ENCODE measurements at places on chromosomes 7 and 10.

- no peak for DNase-seq
Measured at GRCh38 chr7:104553074-104553473, 224.7 kb downstream of the LHFPL3 start.

GRCh38 chr7:2984091-2984490 is 59.6 kb downstream of the CARD11 start:
- DNase-seq, result no peak

- DNase-seq, result no peak
Measured at GRCh38 chr7:154592388-154592787, 410.5 kb downstream of the PAXIP1 start.

GRCh38 chr10:117653170-117653515 is 110.6 kb downstream of the EMX2 start:
- DNase-seq, result peak; percentile 88

DNA sequence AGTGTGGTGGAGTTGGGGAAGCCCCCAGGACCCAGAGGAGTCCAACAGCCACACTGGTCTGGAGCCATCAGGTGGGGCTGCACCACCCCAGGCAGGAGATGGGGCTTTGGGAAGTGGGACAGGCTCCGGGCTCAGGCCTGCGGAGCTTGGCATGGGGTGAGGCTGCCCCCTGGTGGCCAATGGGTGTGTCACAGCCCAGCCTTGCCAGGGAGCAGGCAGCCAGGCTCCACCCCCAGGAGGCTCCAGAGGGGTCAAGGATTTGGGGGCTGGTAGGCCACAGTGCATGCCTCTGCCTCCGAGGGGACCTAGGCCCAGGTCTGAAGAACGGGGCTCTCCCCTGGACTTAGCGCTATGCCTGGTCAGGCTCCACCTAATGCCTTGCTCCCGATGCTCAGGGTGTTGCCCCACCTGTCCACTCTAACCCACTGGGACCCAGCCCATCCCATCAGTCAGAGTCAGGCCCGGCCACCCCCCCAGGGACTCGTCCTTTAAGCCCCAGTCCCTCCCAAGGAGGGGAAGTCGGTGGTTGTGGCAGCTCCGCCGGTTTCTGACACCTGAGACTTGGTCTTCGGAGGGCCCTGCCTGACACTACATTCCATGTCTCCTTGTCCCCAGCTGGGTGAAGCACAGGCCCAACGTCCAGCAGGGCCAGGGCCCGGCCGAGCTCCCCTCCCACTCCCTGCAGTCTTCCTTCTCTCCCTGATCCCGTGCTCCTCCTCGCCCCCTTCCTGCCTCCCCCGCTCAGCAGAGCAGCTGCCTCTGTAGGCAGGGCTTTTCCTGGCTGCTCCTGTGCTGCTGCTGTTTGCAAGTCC is 11.3 kb upstream of the SAMD8 start:
- DNase-seq, result peak; percentile 32

DNA sequence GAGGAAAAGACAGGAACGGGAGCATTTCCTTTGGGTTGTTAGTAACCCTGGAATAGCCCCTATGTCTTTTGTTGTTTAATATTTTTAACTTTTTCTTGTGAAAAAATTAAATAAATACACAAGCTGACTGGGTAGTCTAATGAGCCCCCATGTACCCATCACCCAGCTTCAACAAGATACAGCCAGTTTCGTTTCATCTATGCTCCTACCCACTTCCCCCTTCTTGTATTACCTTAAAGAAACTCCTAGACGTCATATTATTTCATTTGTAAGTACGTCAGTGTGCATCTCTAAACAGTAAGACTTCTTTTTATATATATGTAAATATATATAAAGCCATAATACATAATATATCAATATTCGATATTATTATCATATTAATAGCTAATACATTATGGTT is 42.8 kb upstream of the NUB1 start:
- no peak for DNase-seq

DNA sequence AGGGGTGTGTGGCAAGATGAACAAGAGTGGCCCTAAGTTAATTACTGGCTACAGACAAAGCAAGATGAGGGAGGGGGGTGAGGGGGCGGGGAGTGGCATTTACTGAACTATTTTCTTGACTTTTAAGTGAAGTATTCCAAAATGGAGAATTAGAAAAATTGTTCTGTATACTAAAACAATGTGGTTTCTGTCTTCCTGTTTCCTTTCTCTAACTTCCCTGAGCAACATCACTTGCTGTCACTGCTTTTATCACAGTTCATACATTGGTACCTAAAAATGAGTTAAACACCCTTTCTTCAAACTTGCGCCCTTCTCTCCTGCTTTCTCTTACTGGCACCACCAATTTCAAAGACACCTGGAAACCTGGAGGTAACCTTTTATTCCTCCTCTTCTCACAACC is 21.6 kb downstream of the PDZD8 start:
- no peak for DNase-seq

DNA sequence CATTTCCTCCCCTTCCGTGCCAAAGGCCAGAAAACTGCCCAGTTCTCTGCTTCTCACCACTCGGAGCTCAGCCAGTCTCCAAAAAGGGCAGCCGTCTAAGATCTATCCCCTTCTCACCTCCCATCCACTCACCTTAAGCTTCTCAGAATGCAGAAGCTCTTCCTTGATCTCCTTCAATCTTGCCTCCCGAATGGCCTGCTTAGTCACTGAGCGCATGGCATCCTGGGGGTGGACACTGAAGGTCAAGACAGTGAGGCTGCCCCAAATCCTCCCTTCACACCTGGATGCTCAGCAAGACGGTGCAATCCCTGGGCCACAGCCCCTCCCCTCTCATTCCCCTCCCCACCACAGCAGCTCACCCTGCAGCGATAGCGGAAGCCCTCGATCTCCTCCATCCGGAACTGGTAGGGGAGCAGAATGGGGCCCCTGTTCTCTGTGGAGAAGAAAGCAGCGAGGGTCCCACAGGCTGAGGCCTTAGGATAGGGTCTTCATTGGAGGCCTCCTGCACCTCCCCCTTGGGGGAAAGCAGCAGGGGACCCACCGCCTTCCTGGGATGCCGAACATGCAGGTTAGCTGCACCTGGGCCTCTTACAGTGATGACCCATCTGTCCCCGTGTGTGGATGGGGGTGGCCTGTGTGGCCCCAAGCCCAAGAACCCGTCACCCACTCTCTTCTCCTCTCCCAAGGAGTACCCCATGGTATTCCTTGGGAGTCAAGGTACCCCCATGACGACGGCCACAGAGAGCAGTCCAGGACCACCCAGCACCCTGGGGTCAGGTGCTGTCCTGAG is 4.7 kb downstream of the DDX56 start:
- DNase-seq, result no peak

DNA sequence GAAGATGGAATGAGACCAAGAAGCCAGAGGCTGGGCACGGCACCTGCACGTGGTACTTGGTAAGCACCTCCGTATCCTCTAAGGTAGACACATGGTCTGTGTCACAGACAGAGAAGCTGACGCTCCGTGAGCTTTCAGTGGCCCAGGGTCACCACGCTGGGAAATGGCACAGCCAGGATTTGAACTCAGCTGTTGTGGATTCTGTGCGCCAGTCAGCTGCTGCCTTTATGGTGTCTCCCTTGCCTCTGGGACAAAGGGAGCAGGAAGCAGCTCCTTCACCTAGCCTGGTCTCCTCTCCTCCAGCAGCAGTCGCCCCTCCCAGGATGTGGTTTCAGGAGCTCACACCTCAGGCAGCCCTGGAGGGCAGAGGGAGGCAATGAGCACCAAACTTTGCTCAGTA is 110.8 kb downstream of the ARHGAP22 start:
- no peak for DNase-seq

DNA sequence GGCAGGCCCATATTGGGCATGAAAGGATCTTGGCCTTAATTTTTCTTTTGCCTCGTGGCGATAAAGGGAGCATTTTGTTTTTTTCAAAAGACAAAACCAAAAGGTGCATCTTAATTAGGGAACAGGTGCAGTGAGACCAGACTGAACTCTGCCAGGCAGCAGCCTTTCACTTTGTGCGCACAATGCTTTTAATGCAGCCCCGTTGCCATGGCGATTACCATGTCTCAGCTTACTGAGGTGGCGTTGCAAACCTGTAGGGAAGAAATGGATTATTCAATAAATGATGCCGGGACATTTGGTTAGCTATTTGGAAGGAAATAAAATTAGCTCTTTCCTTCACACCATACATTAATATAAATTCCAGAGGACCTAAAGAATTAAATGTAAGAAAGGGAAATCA is 61.9 kb downstream of the MYL10 start:
- DNase-seq, result no peak

- DNase-seq, result no peak
Measured at GRCh38 chr10:90884431-90884830, 12.7 kb downstream of the RPP30 start.

GRCh38 chr7:30656006-30656957 is 26.0 kb downstream of the CRHR2 start:
- DNase-seq, result no peak

- DNase-seq, result no peak
Measured at GRCh38 chr7:126635545-126635944, 617.2 kb downstream of the GRM8 start.

DNA sequence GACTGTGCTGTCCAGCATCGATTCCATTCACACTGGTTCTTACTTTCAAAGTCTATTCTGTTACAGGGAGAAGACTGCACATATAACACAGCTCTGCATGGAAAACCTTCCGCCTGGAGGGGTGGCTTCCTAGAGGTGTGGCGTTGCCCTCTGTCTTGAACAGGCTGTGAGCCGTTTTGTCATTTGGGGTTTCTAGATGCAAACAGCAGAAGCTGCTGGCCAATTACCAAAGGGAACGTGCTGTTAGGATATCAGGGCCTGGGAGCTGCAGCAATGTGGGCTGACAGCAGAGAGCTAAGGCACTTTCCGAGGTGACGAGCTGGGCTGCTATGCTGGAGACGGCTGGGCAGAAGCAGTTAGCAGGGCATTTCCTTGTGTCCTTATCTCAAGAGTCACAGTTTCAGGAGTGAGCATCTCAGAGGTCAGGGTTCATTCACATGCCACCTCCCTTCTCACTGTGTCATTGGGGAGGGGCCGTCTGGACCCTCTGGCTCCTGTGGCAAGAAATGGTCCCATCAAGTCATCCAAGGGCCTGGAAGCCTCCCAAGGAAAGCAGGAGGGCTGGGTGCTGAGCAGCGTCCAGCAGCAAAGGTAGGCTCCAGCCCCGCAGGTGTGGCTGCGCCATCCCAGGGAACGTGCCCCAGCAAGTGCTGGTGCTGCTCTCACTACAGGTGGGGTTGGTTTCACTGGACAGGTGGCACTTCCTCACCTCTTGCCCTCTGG is 106.5 kb downstream of the WDR37 start:
- DNase-seq, result no peak

DNA sequence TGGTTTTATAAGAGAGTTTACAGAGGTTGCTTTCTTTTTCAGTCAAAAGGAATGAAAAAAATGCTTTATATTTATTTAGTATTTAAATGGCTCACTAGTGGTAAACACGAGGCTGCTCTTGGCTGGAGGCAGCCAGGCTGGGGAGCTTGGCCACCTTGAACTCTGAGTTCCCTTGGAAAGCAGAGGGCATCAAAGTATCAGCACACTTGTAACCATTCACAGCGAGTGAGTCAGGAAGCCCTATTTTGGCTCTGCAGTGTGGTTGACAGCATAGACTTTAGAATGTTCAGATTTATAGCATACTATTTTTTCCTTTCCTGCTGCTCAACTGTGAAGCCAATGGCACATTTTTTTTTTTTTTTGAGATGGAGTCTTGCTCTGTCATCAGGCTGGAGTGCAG is 51.6 kb downstream of the CYCS start:
- no peak for DNase-seq

- DNase-seq, result peak; percentile 38
Measured at GRCh38 chr10:94630017-94630688, 53.4 kb upstream of the CYP2C18 start.

DNA sequence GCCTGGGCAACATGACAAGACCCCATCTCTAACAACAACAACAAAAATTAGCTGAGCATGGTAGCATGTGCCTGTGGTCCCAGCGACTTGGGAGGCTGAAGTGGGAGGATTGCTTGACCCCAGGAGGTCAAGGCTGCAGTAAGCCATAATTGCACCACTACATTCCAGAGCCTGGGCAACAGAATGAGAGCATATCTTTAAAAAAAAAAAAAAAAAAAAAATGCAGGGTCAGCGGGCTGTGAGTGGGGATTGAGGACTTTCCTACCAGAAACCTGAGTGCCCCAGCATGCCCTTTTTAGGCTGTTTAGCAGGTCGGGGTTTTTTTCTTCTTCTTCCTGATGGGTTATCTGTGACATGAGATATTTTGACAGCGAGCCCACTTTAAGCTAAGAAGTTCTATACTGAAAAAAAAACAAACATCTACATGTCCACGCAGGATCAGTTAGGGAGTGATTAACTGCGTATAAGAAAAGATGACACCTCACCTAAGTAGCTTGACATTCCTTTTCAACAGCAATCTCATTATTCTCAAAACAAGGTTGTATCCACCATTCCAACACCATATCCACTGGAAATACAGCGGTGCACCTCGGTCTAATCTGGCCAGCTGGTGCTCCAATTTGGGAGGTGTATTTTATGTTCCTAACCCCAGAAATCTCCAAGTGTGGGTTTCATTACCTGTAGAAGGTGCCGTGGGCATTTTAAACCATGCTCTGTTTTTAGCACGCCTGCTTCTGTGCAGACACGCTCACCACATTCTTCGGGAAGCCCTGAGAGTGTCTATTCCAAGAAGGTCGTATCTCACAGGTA is 13.8 kb upstream of the RFC2 start:
- DNase-seq, result peak; percentile 17

DNA sequence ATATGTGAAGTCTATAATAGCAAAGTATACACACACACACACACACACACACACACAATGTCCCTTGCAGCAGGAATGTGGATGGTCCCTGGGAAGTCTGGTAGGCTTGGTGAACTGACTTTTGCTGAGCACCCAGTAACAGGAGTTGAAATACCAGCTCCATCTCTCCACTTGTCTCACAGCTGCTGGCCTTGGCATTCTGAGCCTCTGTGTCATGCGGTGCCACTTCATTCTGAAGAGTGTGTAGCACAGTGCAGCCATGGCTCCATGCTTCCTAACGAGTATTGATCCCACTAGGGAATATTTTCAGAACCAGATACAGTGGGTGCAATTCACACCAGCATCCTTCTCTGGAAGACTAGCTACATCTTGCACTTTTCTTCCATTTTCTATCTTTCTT is 192.4 kb downstream of the ADARB2 start:
- DNase-seq, result no peak

DNA sequence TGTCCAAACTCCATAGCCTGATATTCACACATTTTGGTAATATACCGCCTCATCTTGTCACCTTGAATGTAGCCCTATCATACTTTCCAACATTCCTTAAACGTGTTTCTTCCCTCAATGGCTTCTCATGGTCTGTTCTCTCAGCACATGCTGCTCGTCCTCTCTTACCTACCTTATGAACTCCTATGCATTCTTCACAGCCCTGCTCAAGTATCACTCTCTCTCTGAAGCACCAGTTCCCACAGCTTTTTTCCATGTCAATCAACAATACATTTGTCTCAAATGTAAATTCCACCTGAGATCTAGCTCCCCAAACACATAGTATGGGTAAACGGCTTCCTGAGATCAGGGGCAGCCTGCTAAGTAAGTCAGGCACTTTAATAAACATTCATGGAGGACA is 85.2 kb upstream of the ZMIZ1 start:
- no peak for DNase-seq

GRCh38 chr10:3467052-3467951 is 294.7 kb upstream of the PITRM1 start:
- peak; percentile 93 for DNase-seq
